ENCODE measurements at places on chromosomes 4 and X. TPM values are rescaled to one million over a fixed set of nuclear protein-coding genes. Genes with fewer than 3 reads are reported as not detected.

Gene MAGEA10
- polyA plus RNA-seq: not detected

Gene ODAPH
- polyA plus RNA-seq: not detected

DNA sequence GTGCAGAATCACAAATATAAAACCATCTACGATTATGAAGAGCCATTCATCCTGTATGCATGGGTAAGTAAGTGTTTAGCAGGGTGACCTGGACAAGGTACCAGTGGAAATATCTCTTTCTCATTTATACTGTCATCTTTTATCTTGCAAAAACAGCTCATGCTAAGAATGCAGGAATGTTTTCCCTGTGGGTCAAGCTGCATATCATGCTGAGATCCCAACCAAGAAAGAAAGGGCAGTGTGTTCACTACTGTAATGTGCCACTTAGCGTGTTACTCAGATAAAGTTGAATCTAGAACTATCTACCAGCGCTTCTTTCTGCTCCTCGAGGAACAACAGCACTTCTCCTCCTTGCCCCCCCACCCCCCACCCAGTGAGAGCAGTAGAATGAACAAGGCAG, 212.7 kb upstream of the TBL1X start:
- no peak for DNase-seq

DNA sequence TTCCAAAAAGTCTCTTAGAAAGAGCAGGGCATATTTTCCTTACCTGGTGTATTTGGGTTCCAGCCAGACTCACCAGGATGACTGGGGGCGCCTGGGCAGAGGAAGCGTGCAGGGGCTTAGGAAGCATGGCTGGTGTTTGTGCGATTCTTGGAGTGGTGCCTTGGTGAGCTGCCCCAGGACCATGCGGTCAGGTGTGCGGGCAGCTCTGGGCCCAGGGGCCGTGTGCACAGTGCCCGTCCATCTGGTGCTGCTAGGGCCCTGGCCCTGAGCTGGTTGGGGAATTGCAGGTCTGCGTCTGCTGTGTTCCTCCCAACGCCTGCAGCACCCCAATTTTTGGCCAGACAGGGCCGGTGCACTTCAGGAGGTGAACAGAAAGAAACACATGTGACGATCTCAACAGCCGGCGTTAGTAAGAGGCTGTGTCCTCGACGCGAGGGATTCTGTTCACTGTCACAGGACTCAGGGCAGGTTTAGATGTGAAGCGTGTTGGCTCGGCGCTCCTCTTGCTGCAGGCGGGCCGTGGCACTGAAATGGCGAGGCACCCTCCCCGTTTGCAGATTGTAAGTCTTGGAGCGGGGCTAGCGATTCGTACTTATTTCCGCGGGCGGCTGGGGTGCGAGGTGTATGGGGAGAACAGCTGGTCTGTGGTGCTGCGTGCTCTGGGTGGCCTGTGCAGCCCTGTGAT, 15.2 kb downstream of the RGS12 start:
- DNase-seq: no peak

DNA sequence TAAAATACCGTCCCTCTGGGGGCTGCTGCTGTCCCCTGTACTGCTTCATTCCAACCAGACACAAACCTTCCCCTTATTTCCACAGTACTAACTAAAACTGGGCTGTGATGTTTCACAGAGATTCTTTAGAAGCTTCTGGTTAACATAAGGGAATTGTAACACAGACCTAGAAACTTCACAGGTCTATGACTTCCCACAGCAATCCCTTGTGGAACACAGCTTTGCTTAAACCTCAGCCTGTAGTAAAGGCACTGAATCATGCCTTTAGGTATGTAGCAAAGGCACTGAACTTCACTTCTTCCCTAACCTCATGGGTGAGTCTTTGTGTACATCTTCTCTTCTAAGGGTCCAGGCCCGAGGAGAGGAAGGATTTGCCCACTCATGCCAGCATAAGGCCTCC, 49.4 kb downstream of the SPINK2 start:
- no peak for DNase-seq

Gene CXCL11
- 0.42 TPM for polyA plus RNA-seq

DNA sequence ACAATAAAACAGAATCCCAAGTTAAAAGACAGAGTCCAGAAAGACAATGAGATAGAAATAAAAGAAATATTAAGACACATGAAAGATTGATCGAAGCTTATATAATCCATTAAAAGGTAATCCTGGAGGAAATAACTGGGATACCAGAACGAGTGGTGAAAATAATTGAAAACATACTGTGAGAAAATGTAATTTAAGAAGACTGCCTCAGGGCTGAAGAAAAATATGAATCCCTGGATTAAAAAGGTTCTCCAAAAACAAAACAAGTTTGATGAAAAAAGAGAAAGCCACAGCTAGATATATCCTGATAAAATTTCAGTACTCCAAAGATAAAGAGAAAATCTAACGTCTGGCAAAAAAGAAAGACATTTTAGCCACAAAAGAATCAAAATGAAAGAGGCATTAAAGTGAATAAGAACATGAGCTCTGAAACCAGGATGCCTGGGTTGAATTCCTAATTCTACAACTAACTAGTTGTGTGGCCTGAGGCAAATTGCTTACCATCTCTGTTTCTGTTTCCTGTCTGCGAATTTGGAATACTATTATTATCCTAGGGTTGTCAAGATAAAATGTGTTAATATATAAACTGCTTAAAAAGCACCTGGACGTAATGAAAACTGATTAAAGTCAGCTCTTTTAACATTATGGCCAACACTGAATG, 5.5 kb downstream of the DDX60L start:
- no peak for DNase-seq

DNA sequence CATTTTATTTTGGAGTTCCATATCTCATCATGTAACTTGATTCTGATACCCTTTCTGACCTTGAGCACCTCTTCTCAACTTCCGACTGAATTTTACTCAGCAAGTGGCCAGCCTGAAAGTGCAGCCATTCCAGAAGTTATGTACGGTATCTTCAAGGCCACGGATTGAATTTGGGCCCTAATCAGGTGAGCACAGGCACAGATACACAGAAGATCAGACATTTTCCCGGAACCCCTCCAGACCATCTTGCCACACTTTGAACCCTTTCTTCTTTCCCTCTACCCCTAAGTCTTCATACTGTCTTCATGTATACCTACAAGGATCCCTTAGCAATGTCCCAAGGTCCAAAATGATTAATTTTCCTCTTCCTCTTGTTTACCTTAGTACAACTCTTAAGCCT, 108.2 kb downstream of the FNIP2 start:
- no peak for DNase-seq

Gene GDPD2
- 1.8 TPM for polyA plus RNA-seq

- DNase-seq: no peak
These were observed 165.4 kb upstream of the USP38 start for GRCh38 chr4:143019351-143019750.

Gene PYURF
- polyA plus RNA-seq: 105 TPM

Gene PCYT1B
- polyA plus RNA-seq: 2.9 TPM

Gene IQSEC2
- 15.3 TPM for polyA plus RNA-seq

Gene DUSP9
- polyA plus RNA-seq: 51.9 TPM

Gene FRAS1
- 79.1 TPM for polyA plus RNA-seq

GRCh38 chr4:161393602-161394001, 770.2 kb downstream of the FSTL5 start:
- no peak for DNase-seq

Gene DGKK
- polyA plus RNA-seq: 12.5 TPM

Gene DMRTC1B
- 4.0 TPM for polyA plus RNA-seq

Gene BMPR1B
- polyA plus RNA-seq: 17.8 TPM

All from renal cortex interstitium (tissue), 15 donors.